ENCODE measurements at places on chromosomes 6 and 20.
A peak's percentile ranks its signal among the peaks of the same experiment; 100 is the strongest.

DNA sequence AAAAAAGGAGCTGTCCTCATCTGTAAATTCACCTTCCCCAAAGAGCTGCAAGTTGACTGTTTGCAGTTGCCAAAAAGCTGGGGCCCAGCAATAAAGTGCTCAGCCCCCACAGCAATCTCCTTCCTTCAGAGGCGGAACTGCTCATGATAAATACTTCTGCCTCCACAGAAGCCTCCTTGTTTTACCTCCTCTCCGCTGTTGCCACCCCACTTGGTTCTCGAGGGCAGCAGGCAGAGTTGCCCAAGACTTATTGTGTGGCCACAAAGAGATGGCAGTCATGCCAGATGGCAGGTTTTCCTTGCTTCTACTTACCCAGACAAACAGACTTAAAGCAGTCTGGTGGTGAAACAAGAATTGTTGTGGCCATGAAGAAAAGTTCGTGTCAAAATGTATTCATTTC is 66.3 kb downstream of the SLX4IP start:
- DNase-seq: no peak

- no peak for DNase-seq
Measured at GRCh38 chr6:72969666-72970065, 255.6 kb downstream of the KHDC1L start.

DNA sequence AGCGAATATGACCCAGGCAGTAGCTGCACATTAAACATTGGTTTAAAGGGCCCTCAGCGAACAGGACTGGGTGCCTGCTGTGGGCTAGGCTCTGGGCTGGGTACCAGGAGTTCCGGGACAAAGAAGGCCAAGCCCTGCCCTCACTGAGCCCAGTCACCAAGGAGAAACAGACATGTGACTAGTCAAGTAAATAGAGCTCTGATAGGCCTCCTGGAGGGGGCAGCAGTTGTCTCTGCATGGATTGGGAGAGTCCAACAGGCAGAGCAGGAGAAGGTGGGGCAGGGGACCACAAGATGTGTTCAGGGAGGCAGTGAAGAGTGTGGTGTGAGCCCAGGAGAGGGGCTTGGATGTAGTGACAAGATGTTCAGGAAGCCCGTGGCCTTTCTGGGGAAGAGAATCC is 3.1 kb downstream of the HM13 start:
- no peak for DNase-seq

DNA sequence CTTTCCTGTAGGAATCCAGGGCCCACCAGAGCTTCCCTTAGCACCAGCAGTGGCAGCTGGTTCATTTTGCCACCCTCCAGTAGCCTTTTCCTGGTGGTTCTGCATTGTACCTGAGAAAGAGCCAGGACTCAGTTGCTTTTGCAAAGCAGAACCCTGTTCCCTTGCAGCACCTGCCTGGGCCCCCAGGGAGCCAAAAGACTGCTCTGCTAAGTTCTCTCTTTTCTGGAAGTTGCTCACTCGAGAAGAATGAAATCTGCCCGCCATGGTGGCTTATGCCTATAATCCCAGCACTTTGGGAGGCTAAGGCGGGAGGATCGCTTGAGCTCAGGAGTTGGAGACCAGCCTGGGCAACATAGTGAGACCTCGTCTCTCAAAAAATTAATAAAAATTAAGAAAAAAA is 24.0 kb downstream of the GHRH start:
- no peak for DNase-seq

- no peak for DNase-seq
Measured at GRCh38 chr6:147381712-147382111, 126.8 kb upstream of the SAMD5 start.

DNA sequence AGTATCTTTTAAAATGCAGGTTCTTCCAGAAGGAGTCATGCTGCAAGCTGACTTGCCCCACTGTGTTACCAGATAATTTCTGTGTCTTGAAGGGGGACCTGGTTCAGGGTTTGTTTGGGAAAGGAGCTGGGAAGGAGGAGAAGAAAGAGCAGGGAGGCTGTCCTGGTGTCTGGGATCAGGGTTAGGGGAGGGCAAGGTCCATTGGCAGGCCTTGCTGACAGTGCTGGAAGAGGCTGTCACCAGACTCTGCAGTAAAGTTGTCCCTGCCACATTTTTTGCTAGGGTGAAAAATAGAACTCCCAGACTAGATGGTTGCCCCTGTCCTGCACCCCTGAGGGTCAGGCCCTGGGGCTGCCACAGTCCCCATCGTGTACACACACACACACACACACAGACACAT is 14.9 kb downstream of the GLP1R start:
- no peak for DNase-seq

DNA sequence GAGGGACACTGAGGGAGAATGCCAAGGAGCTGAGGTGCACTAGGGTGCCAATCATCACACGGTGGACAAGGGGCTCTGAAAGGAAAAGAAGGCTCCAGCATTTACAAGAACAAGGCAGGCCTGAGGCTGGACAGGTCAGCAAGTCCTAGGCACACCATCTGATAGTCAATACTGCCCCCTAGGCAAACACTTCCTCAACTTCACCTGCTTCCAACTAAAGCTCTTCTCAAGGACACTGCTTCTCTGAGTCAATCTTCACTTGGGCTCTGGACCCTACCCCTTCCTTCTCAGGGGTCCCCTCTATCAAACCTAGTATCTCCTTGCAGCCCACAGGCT is 37.7 kb upstream of the SLC4A11 start:
- DNase-seq: no peak

GRCh38 chr20:45470937-45471336 is 1.4 kb downstream of the WFDC2 start:
- no peak for DNase-seq

- DNase-seq: no peak
Measured at GRCh38 chr6:143733510-143733909, 55.7 kb downstream of the PHACTR2 start.

- no peak for DNase-seq
Measured at GRCh38 chr6:83051377-83052172, 14.1 kb downstream of the UBE3D start.

DNA sequence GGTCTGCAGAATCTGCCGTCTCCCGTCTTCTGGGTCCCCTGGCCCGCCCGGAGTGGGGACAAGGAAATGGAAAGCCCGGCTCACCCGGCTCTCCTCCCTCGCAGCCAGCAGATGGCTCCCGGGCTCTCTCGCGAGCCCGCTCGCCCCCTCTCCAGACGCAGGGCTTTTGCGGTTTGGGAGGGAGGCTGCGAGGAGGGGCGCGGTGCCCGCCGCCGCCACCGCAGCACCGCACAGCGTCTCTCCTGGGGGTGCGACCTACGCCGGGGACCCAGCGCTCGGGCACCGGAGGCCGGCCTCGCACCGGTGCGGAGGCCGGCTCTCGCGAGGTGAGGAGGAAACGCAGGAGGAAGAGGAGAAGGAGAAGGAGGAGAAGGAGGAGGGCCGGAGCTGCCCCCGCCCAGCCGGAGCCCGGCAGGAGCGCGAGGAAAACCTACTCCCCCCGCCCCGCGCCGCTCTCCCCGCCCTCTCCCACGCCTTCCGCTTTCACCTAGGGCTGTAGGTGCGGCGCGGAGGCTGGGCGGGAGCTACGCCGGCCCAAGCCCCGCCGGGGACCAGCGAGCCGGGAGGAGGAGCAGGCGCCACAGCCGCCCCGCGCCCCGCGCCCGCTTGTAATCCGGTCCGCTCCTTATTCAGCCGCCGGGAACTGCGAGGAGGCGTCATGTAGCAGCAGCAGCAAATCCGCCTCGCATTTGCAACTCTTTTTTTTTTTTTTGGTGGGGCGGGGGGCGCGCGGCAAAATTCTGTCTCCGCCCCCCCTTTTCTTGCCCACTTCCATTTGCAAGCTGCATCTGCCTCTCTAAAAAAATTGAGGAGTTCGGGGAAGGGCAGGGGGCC is at the start of gene CARMIL1:
Gene CARMIL1 (plus strand): TSS at position 461 of the 834 bp plus-strand sequence. CDS start 422 bp downstream, outside the sequence.
- no peak for DNase-seq

DNA sequence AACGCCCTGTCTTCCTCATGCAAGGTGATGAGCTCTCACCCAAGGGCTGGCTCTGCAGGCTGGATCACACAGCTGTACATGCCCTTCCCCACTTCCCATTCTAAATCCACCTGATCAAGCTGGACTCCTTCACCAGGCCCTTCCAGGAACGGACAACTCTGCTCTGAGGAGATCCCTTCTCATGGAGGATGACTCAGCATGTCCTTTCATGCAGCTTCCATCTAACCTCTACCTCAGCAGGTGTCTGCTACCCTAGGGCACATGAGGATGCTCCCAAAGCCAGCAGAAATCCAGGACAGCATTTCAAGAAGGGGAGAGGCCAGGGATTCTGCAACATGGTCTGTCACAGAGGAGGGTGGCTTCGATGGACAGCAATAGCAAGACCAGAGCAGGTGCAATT is 61.2 kb downstream of the PCSK2 start:
- no peak for DNase-seq

DNA sequence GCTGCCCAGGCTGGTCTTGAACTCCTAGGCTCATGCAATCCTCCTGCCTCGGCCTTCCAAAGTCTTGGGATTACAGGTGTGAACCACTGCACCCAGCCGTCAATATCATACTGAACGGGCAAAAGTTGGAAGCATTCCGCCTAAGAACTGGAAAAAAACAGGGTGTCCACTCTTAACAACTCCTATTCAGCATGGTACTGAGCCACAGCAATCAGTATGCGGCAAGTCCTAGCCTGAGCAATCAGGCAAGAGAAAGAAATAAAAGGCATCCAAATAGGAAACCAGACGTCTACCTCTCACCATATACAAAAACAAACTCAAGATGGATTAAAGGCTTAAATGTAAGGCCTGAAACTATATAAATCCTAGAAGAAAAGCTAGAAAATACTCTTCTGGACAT is 83.1 kb downstream of the FKBP5 start:
- peak; percentile 87 for DNase-seq

DNA sequence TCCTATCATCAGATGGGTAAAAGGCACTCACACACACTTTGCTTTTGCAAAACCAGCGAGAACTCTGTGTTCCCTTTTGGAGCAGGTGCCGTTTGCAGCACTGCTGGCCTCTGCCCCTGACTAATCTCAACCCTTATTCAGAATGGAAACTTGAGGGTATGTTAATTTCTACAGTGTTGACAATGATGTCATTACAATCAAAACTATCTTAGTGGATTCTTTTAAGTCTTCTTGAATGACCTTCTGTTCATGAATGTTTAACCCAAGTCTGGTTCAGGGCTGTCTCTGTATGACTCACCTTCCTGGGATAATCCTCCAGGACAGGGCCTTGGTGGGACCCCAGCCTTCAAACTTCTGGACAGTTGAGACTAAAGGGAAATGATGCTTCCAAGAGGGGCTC is 197.9 kb downstream of the CDH4 start:
- DNase-seq: no peak

GRCh38 chr20:63696628-63697356 is at the start of gene TNFRSF6B:
TNFRSF6B (plus strand) TSS chr20:63696652; CDS start chr20:63696768, 116 bp downstream.
- DNase-seq: no peak

DNA sequence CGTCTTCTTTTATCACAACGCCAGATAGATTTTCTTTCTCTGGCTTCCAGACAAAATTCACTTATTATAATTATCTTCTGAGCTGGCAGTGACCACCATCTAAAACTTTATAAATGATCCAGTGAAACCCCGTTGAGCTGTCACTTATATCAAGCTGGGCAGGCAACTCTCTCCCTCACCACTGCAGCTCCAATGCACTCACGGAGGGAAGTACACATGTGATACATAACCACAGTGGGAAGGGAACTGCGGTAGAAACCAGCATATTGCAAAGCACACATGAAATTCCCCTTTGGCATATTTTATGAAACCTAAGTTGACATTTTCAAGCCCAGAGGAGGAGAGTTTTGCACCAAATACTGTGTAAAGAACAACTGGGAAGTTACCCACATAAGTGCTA is 536.9 kb downstream of the HACE1 start:
- DNase-seq: no peak

DNA sequence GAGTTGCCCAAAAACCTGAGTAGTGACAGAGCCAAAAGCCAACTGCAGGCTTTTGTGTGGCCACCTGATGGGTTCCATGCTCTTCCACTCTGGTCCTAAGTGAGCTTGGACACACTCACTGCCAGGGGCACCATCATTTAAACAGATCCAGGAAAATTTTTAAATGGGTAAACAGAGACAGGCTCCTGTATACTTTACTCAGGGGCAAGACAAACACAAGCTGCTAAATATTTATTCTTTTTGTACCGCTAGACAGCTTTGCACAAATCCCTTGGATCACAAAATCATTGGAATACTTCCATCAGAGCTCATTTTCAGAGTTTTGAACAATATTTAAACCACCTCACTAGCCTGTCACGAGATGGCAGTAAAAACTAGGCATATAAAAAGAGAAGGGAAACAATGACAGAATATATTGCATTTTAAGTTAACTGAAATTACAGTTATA is 31.4 kb downstream of the GCLC start:
- DNase-seq: no peak

GRCh38 chr20:56711018-56711417 is 81.9 kb downstream of the TFAP2C start:
- DNase-seq: no peak

GRCh38 chr6:52221302-52221701 is 23.0 kb downstream of the IL17F start:
- DNase-seq: no peak

DNA sequence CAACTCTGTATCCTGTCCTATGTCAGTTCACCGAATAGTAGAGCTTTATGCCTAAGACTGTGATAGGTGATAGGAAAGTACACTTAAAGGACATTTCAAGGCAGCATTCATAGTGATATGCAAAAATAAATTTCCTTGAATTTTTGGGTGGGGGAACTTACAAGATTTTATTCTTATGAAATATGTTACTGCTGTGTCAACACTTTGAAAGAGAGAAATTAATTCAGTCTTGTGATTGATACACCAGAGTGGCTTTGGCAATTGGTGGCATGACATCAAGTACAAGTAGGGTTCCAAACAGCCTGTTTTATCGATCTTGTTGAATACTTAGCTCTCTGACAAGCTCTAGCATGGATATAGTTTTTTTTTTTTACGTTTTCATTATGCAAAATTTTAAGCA is 72.3 kb downstream of the QKI start:
- no peak for DNase-seq

- no peak for DNase-seq
Measured at GRCh38 chr6:105986998-105987397, 99.1 kb upstream of the PRDM1 start.

DNA sequence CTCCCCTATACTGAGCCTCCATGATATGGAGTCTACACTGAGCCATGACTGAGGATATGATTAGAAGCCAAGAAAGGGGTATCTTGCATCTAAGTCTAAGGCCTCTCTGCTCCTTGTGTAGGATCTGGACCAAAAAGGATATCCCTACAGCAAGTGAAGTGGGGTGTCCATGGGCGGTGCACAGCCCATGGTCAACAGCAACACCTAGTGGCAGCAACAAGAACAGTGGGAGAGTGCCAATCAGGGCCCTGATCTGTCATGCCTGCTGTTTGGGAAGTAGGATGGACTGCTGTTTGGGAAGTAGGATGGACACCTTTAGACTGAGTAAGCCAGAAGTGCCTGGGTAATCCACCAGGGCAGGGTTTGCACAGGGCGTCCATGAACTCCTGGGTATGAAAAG is 22.4 kb downstream of the PTGIS start:
- no peak for DNase-seq

- no peak for DNase-seq
Measured at GRCh38 chr6:34583461-34583860, 27.3 kb upstream of the SPDEF start.

DNA sequence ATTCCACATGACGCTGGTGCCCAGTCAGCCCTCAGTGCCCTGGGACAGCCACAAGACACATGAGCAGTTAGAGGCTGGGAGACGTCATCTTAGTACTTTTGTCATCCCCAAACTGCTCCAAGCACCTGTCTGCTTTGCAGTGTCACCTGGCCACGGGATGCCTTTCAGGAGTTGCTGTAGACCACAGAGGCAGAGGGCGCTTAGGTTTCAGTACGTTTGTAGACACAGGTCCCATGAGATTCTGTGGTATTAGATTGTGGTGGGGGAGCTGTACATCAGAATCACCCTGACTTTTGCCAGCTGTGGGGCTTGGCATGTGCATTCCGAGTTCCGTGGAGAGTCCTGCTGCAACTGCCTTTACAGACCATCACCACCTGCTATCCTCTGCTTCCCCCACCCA is 16.7 kb downstream of the MAVS start:
- no peak for DNase-seq

Data from vagina (tissue), 2 donors.